ENCODE measurements at places on chromosomes 5 and 9.

DNA sequence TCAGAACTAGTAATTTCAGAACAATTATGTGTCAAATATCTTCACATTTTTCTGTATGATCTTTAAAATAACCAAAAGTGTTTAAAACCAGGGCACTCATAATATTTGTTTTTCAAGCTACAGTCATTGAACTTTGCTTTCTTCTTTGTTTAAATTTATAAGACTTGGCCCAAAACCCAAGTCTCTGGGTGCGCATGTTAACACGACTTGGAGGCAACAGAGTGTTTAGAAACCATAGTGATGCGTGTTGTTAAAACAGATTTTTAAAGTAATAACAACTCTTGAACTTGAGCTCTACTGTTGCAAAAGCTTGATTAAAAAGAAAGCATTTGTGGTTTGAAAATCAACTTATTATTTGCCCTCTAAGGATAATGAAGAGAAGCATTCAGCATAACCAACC is 26.0 kb upstream of the GRIN3A start:
- no peak for DNase-seq

GRCh38 chr9:5042661-5043178 is 57.6 kb downstream of the JAK2 start:
- no peak for DNase-seq

GRCh38 chr9:129258823-129259301 is 80.8 kb upstream of the IER5L start:
- peak; percentile 22 for DNase-seq

DNA sequence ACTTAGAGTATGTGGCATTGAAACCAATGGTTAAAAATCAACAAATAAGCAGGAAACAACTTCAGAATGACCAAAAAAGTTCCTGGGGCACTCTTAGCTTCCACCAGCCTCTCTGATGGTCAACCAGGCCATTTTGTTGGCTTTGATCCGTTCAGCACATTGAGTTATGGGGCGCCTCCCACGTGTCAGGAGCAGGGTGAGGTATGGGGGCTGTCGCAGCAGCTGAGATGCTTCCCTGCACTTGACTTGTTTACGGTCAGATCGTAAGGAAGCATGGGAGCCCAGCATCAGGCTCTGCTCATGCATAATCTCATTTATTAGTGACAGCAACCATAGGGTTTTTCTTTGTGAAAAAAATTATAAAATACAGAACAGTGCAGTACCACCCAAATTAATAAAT is 16.7 kb downstream of the SYK start:
- no peak for DNase-seq

DNA sequence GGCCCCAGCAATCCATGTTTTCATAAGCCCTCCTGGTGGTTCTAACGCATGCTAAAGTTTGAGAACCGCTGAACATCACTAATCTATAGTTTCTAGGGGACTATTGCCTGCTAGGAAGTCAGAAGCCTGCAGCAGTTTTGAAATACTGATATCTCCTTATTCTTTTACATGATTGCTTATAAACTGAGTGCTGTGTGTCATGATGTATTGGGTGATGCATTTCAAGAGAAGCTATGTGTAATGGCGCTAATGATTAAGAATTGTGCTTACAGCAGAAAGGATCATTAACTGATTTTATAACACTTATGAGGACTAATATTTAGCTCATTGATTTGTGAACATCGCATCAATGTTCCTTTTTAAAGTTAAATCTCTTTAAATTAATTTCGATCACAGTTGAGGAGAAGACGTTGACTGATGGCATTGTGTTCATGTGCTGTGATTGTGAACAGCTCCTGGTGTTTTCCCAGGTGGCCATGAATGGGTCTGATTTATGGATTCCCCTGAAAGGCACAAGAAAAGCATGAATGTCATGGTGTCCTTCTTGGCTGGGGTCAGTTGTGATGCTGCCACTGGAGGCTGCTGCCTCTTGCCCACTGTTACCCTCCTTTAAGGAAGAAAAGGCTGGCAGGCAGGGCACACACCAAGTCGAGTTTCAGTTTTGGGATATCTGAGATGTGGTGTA is 12.0 kb upstream of the DAP start:
- DNase-seq = no peak

DNA sequence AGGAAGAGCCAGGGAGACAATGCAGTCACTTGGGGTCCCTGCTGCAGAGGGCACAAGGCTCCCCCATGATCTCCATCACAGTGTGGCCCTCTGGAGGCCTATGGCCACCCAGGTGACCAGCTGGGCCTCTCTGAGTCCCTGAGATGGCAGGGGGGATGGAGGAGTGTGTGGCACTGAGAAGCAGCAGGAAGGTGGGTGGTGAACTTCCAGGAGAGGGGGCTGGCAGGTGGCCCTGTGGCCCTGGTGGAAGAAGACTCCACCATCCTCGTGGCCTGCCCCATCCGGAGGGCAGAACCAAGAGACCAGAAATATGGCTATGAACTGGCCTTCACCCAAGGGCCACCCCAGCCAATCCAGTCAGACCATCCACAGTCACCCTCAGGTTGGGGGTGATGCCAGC is 31.7 kb upstream of the AFAP1L1 start:
- no peak for DNase-seq

DNA sequence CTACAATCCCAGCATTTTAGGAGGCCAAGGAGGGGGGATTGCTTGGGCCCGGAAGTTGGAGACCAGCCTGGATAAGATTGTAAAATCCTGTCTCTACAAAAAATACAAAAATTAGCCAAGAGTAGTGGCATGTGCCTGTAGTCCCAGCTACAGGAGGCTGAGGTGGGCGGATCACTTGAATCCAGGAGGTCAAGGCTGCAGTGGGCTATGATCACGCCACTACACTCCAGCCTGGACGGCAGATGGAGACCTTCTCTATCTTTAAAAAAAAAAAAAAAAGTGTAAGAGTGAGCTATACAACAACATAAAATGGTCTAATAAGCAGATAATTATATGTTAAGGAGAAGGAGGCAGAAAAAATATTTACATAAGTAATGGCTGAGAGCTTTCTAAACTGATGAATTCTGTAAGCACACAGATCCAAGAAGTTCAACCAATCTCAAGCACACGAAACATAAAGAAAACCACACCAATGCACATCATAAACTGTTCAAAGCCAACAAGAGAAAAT is 23.0 kb downstream of the CDC14B start:
- no peak for DNase-seq

DNA sequence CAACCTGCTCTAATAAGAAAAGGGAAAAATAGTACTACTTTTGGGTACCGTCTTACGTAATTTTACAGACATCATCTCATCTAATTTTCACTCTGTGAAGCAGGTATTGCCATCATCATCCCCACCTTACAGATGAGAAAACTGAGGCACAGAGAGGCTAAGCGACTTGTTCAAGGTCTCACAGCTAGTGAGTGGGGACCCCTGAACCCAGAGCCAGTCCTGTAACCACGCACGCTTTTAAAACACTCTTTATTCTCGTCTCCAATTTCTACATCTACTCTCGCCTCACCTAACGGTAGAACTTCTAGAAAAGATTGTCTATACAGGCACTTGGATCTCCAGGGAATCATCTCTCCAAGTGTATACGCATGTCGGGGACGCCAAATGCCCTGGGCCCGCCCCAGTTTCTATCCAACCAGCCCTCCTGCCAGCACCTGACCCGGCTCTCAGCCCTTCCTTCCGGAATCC is 1.5 kb upstream of the TRAF1 start:
- peak; percentile 70 for DNase-seq

DNA sequence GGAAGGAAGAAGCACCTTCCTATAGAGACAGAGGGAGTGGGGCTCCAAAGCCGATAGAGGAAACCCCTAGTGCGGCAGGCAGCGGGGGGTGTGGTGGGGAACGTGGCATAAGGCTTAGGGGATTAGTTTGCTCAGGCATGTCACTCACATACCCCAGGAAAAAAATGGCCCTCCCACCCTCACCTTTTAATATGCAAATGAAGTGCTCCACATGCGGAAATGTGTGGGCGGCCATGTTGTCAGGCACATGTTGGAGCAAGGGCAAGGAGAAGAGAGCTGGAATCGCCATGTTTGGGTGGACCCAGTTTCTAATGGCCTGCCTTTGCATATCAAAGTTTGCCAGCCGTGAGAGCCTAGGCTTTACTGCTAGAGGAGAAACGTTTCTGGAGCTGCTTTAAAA is 758.8 kb downstream of the NR2F1-AS1 start:
- DNase-seq = no peak

DNA sequence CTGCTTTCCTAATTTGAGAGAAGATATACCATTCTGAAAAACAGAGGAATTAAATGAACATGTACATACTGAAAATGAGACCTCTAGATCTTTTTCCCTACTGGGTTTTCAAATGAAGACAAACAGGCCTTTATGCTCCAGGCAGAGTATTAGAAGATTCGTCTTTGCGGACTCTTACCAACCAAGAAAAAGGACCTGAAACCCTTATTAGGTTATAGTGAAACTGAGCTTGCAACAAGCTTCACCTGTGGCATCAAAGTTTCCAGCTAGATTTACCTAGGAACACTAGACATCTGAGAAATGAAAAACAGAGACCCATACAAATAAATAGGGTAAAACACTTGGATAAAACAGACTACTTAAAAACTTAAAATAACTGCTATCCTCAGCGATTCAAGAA is 46.3 kb downstream of the SMIM15 start:
- no peak for DNase-seq
